ENCODE measurements at places on chromosomes 4 and X.
A peak's percentile ranks its signal among the peaks of the same experiment; 100 is the strongest.

- peak; percentile 44 for DNase-seq
Observed at GRCh38 chr4:47122592-47123291, 91.4 kb downstream of the GABRB1 start.

DNA sequence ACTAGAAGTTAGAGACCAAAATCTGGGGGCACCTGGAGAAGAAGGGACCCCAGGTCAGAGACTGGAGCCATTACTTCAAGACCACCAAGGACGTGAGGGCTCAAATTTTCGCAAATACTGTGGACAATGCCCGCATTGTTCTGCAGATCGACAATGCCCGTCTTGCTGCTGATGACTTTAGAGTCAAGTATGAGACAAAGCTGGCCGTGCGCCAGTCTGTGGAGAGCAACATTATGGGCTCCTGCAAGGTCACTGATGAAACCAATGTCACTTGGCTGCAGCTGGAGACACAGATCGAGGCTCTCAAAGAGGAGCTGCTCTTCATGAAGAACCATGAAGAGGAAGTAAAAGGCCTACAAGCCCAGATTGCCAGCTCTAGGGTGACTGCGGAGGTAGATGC lies 101.2 kb downstream of the NCAPG start:
- DNase-seq, result no peak

- no peak for DNase-seq
Observed at GRCh38 chr4:169906104-169906503, 120.1 kb downstream of the MFAP3L start.

- no peak for DNase-seq
Observed at GRCh38 chr4:38046727-38047489, 86.7 kb downstream of the PTTG2 start.

- DNase-seq, result no peak
Observed at GRCh38 chr4:117893207-117893606, 141.1 kb upstream of the NDST3 start.

DNA sequence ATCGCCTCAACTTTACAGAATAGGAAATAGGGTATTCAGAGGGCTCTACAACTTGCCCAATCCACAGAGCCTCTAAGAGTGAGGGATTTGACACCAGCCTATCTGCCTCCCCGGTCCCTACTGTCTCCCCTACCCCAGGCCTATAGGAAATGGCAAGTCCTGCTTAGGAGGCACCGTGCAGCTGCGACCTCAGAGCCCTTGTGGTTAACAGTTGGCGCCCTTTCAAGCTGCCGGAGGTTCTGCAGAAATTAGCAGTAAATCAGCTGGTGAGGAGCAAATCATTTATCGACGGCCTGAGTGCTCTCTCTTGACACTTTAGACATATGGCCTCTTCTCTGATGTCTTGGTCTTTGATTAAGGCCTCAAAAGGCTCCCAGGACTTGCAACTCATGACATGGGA lies 96.9 kb downstream of the CLNK start:
- no peak for DNase-seq

DNA sequence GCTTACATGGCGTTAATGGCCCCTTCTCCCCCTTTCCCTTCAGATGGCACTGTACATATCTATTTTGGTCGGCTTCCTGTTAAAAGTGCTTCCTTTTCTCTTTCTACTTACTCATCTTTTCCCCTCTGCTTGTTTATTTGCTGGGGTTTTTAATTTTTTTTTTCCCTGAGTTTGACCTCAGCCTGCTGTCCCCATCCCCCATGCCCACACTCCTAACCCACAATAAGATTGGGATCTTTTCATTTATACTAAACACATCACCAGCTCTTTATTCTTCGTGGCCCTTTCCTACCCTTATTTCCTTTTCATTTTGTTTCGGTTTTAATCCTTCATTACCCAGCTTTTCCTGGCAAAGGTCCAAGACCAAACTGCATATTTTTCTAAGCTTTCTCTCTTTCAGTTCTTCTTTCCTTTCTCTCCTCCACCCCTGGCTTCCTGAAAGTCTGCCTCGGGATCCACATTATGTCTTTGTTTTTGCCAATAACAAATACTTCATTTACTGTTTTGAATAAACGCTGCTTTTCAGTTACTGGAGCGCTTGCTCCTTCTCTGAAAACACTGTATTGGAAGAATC lies 152.0 kb upstream of the USP9X start:
- DNase-seq, result no peak

DNA sequence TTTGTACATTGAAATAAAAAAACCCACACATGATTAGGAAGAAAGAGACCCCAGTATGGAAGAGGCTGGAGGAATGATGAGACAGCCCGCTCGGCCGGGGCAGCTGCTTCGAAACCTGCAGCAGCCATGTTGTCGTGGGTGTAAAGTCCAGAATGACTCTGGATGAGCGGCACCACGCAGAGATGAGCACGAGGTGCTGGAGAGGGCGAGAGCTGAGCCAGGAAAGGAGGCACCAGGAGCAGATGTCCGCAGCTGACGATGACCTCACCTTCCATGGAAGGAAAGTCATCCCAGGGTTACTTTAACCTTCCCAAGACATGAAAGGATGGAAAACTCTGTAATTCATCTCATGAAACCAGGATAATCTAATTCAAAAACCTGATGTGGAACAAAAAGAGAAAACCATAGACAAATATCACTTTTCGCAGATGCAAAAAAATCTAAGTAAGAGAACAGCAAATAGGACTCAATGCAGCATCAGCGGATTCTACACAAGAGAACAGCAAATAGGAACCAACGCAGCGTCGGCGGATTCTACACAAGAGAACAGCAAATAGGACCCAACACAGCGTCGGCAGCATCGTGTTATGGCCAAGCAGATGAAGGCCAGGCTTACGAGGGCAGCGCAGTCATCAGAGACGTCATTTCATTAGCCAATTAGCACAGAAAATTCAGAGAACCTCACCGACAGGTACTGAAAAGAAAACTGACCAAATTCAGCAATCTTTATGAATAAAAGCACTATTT lies 25.9 kb upstream of the SPON2 start:
- no peak for DNase-seq

DNA sequence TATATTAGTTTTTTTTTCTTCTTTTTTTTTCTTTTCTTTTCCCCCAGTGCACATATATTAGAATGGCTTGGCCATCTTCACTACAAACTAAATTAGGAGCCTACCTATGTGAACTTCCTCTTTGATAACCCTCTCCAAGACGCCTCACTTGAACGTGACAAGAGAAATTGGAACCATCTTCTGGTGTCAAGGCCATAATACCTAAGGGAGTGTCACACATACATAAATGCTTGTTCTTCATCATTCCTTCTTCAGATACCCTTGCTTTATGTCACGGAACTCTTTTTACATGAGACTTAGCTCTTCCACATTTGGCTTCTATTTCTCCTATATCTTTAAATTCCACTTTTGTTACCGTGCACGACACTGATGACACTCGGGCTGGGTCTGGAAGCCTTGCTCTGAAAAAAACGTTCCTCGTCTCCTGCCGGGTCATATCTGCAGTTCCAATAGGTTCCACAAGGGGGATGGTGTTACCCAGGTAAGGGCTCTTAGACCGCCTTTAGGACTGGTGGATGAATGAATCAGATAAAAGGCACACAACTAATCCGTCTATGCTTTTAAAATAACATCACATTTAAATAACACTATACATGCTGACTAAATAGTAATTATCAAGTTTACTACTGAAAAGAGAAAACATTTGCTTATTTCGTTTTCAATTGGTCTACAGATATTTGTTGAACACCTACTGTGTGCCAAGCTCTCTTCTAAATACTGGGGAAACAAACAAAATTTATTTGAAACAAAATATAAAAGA lies 19.9 kb downstream of the DGAT2L6 start:
- peak; percentile 44 for DNase-seq

- DNase-seq, result no peak
Observed at GRCh38 chr4:5638976-5639375, 69.4 kb downstream of the EVC2 start.

DNA sequence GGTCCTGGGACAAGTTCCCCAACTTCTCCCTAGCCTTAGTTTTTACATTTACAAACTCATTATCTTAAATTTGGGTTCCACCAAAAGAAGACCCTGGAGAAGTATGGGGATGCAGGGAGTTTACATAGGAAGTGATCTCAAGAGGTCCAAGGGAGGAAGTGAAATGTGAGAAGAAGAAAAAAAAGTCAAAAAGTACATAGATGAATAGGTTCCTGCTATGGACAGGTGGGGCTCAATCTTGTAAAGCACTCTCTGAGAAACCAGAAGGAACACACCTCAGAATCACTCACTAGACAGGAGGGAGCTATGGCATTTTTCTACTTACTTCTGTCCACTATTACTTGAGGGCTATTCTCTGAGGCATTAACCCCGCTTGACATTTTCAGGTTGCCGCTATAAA lies 56.6 kb downstream of the ARHGAP6 start:
- DNase-seq, result no peak

GRCh38 chr4:118348886-118349285 lies 3.9 kb downstream of the PRSS12 start:
- DNase-seq, result no peak

- no peak for DNase-seq
Observed at GRCh38 chrX:48939524-48940228, 17.7 kb downstream of the OTUD5 start.

- peak; percentile 18 for DNase-seq
Observed at GRCh38 chr4:185019456-185020292, 1.4 kb downstream of the HELT start.

DNA sequence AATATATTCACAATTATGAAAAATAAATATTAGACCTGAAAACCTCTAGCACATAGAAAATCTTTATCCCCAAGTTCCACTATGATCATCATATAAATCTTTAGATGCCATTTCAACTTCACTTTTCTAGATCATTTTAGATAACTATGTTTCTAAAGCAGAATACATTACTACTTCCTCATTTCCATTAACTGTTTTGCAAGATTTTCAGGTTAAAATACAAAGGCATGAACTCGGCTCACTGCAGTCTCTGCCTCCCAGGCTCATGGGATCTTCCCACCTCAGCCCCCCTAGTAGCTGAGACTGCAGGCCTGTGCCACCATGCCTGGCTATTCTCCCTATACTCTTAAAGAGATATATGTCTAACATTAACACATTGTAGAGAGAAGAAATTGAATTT lies 1365.9 kb upstream of the AGA start:
- DNase-seq, result no peak

DNA sequence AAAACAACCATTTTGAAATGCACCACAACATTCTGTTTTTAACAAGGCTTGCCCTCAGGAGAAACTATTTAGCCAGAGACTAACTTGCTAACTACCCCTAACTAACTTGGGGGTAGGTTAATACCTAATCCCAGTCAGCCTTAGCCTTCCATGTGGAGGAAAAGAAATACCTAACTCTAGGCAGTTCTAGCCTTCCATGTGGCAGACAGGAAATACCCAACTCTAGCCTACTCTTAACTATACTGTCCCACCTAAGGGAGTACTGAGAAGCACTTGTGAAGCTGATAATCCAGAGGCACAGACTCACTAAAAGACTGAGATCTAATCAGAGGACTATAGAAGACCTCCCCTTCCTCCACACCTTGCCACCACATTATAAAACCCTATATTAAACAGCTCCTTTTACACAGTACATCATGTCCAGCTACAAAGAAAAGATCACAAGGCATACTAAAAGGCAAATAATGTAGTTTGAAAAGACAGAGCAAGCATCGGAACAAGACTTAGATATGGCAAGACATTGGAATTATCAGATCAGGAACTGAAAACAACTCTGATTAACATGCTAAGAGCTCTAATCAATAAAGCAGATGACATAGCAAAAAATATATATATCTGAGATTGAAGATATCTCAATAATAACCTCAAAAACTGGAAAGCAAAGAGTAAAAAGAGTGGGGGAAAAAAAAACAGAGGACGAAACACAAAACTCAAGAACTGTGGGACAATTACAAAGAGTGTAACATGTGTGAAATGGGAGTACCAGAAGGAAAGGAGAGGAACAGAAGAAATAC lies 52.2 kb downstream of the FRYL start:
- DNase-seq, result no peak

DNA sequence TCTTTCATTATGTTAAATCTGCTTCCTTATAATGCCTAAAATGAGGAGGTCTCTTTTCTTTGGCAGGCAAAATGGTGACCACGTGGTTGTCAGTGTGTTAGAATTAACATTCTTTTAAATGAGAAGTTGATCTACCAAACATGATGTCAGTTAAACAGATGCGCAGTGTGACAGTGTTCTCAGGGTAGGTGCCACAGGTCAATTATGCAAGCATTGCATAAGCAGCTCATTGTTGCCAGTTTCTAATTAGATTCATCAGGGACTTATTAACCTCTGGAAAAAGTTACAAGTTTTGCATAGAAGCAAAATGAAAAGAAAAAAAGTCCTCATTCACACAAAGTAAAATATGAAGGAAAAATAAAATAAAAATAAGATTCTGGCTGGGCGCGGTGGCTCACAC lies 324.1 kb upstream of the GALNT7 start:
- no peak for DNase-seq

GRCh38 chr4:186839122-186840037 lies 115.7 kb upstream of the FAT1 start:
- no peak for DNase-seq

DNA sequence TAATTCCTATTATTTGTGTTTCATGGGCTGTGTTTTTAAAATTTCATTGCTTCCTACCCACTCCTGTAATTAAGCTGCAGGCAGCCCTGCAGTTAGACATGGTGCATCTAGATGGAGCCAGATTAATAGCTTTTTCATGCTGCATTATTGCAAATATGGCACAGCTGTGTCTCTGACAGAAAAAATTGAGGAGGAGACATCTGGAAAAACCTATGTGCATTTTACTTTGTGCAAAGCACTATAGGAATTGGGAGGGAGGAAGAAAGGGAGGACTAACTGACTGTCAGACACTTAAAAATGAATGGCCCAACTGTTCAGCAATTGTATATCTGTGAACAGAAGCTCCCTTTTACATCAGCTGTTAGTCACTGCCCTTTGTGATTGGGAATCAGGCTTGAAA lies 8.1 kb upstream of the RPGR start:
- DNase-seq, result no peak

GRCh38 chrX:119067023-119067739 lies 5.6 kb upstream of the CT47C1 start:
- DNase-seq, result peak; percentile 24

DNA sequence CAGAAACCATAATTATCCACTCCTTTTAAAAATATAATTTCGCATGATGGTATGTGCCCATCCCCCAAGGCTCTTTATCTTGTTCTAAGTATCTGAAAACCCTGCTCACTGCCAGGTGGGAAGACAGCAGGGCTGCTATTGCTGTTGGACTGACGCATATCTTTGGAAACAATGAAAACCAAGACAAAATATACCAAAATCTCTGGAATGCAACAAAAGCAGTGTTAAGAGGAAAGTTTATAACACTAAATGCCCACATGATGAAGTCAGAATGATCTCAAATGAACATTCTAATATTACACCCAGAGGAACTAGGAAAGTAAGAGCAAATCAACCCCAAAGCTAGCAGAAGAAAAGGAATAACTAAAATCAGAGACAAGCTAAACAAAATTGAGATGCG lies 162.0 kb downstream of the FAM47B start:
- no peak for DNase-seq

DNA sequence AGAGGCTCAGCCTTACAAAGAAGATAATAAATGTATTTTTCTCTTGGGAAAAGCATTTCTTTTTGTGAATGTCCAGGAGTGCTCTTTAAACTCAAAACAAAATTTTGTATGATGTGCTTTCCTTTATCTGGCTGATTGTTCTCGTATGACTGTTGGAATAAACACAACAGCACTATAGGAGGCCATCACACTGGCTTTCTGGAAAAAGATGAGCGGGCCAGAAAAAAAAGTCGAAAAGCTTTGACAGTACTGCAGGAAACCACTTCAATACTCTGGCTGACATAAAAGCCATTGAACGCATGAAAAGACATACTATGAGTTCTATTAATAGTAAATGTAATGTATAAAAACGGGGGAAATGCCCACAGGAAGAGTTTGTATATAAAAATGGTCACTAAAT lies 64.7 kb upstream of the CTSO start:
- no peak for DNase-seq
